CMK (cell line): ENCODE measurements at places on chromosomes 1 and 21.

DNA sequence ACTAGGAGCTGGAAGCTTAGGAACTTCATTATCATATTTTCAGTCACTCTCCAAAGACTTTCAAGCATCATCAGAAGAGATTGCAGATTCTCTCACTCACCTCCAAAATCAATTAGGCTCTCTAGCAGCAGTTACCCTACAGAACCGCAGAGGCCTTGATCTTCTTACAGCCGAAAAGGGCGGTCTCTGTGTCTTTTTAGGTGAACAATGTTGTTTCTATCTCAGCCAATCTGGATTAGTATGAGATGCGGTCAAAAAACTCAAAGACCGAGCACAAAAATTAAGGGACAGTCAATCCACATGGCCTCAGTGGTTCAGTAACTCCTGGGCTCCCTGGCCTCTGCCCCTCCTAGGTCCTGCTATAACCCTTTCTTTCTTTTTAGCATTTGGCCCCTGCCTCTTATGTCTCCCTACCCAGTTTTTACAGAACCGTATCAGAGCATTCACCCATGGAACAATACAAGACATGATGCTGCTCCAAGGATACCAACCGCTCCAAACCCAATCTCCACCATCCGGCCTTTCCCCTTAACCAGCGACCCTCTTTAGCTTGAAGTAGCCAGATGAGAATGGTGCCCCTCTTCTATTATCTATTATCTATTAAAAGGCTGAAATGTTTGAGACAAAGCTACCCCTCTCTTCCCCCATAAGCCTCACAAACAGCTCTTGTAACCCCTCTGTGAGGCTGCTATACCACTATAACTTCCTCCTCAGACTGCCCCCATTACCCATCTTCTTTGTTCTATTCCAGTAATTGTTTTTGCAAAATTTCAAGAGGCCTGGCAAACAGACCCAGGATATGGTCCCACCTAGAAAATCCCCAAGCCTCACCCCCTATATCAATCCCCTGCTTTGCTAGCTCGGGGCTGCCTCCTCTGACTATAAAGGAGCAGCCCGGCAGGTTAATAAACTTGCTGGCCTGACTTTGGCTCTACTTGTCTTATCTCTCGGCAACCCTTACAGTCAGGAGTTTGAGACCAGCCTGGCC, 18.7 kb upstream of the CA6 start:
- DNase-seq: no peak

DNA sequence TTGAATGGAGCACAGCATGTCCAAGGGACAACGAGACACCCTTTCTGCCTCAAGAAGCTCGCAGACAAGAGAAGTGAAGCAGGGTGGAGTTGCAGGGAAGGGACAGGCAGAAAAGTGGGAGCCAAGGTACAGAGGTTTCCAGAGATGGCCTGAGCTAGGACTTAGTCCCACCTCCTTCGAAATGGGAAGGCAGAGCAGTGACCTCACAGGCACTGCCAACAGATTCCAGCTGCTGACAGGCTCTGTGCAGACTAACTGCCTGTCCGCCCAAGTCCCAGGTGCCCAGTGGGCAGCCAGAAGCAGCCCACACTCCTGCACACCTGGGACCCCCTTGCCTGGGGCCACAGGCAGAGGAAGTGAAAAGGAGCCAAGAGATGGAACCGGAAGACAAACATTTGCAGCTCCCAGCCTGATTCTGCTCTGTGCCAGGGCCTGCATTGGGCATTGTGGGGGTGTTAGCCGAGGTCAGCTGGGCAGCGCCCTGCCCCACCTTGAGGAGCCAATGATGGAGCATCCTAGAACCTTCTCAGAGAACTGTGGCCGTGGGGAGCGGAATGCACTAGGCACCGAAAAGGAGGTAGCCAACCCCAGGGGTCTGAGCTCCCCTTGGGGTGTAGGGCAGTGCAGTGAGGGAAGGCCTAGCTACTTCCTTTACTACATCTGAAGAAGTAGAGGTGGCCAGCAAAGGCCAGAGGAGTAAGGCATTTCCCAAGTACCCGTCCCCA, 27.5 kb upstream of the RSPO1 start:
- DNase-seq: no peak

DNA sequence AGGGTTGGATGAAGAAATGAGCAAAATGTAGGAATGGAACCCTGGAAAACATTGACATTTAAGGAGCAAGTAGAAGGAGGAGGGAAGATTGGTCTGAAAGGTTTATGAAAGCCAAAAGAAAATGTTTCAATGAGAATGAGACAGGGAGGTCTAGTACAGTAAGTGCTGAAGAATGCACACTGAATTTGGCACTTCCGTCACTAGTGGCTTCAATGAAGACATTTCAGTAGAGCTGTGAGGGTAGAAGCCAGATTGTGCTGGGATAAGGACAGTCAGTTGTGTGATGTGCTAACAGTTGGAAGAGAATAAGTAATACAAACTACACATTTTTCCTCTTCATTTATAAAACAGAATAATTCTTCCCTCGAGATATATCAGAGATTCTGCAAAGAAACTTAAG, 17.1 kb downstream of the THEM4 start:
- DNase-seq: no peak

DNA sequence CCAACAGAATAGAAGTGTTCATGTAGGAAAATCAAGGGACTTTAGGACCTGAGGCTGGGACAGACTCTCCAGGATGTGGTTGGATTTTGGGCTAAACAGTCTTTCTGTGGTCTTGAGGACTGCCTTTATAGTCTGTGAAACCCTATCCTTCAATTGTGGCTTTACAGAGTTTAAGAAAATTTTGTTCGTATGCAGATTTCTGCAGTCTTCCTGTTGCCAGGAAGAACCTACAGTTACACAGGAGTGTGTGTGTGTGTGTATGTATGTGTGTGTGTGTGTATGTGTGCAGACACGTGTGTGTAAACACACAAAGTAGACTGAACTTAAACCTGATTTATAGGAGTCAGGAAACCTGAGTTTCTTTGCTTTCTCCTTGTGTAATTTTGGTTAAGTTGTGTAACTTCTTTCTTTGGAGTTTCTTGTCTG, 22.8 kb downstream of the NEK7 start:
- peak; percentile 63 for DNase-seq

DNA sequence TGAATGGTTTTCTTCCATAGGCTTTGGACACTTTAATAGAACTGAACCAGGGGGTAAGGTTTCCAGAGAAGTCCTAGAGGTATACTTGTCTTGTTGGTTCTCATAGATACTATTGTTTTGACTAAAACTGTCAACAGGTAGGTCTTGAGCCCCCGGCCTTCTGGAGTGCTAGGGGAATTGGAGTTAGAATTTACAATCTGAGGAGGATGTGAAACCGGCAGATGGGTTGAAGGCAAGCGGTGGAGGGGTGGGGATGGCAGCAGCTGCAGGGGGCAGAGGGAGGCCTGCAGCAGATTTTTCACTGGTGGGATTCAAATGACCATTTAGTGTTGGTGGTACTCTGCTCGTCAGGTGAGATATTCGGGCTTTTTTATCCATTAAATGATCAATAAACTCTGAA, 4.3 kb upstream of the CD1D start:
- no peak for DNase-seq

DNA sequence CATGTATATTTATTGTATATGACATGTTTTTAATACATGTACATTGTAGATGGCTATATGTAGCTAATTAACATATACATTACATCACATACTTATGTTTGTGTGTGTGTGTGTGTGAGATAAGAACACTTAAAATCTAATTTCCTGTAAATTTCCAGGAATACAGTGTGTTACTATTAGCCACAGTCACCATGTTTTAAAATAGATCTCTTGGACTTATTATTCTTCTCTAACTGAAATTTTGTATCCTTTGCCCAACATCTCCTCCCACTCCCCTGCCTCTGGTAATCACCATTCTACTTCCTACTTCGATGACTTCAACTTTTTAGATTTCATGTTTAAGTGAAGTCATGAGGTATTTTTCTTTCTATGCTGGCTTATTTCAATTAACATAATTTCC, 64.8 kb downstream of the FCRL5 start:
- no peak for DNase-seq

GRCh38 chr1:106846656-106847055, 209.8 kb upstream of the PRMT6 start:
- no peak for DNase-seq

DNA sequence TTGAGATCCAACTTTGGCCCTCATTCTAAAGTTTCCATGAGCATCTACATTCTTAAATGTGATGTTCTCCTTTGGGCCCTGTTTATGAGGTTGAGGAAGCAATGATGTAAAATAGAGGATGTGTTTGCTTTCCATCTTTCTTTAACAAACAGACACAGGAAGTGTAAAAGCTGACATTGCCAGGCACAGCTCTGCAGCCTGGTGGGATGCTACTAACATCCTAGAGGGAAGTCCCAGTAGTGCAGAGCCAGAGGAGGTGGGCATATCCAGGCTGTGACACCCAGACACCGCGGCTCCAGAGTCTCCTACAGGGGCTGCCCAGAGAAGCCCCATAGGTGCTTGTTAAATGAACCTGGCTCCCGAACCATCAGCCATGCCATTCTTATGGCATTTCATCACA, 16.2 kb downstream of the OLFML2B start:
- DNase-seq: no peak

GRCh38 chr1:52427152-52427551, 22.8 kb downstream of the PRPF38A start:
- no peak for DNase-seq

DNA sequence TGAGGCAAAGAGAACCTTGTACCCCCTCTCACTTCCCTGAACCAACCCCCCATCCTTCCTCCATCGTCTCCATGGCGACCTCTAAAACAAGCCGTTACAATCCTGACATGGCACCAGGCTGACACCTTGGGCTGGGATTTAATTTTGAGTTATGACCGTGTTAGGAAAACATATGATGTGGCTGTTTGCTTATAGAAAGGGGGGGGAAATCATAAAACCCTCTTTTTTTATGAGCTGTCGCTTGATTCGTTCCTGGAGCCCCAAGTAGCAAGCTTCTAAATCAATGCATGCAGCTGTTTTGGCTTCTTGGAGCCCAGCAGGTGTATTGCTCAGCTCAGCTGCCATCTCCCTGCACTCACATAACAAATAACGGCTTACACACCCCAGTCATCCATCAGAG, 301.2 kb upstream of the SPAG17 start:
- no peak for DNase-seq

DNA sequence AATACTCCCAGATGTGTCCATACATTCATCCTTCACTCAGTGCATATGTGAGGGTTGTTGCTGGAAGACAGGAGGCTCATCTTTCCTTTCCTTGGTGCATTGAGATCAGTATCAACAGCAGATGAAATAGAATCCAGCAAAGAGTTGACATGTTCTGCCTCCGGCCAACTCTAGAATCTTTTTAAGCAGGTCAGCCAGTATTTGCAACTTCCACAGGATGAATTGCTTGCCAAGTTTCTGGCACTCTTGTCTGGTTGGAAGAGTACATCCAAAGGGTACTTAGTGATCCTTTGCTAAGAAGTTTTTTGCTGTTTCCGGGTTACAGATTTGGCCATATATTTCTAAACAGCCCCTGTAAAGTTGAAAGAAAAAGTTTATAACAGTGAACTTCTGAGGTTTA, 21.1 kb downstream of the SYNC start:
- no peak for DNase-seq
